Activated CD8-positive, alpha-beta T cell treated with anti-CD3 and anti-CD28 coated beads for 36 hours (primary cell): ENCODE measurements at places on chromosomes 3 and 15. TPM values are rescaled to one million over a fixed set of nuclear protein-coding genes. Genes with fewer than 3 reads are reported as not detected.

- DNase-seq: no peak
- H3K27ac ChIP-seq: no peak overlapping the region
- no peak overlapping the region for H3K4me3 ChIP-seq
- H3K4me1 ChIP-seq: no peaks in the 10 kb centered on the region
Observed at GRCh38 chr3:148229107-148229506, 468.6 kb upstream of the AGTR1 start.

DNA sequence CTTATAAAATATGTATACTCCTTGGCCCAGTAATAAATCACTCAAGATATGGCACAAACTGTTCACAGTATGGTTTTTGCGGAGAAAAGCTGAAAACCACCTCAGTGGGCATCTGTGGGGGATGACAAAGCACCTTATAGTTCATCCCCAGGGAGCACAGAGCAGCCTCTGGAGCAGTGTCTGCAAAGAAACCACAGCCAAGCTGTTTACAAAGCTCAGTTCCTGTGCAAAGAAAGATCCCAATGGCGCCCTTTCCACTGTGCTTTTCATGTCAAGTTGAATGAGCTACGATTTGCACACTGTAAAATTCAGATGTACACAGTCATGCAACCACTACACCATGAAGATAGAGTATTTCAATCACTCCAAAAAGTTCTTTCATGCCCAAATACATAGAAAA lies 2.5 kb upstream of the EFCC1 start:
- no peaks in the 10 kb centered on the region for H3K36me3 ChIP-seq
- no peak overlapping the region for H3K27ac ChIP-seq
- peaks cover 46% of the 10 kb centered on the region for H3K4me1 ChIP-seq
- DNase-seq: no peak

GRCh38 chr3:51391566-51392354 lies 675 bp downstream of the RBM15B start:
- peaks cover 63% of the 10 kb centered on the region for H3K36me3 ChIP-seq
- peak overlapping the region; percentile 91 for H3K27ac ChIP-seq
- peak overlapping the region; percentile 83 for H3K4me3 ChIP-seq
- no peaks in the 10 kb centered on the region for H3K27me3 ChIP-seq
- H3K4me1 ChIP-seq: peaks cover 68% of the 10 kb centered on the region

- no peaks in the 10 kb centered on the region for H3K36me3 ChIP-seq
- H3K27ac ChIP-seq: no peak overlapping the region
- H3K4me3 ChIP-seq: no peak overlapping the region
- no peak for DNase-seq
Observed at GRCh38 chr3:174191895-174192294, 667.2 kb upstream of the NAALADL2 start.

DNA sequence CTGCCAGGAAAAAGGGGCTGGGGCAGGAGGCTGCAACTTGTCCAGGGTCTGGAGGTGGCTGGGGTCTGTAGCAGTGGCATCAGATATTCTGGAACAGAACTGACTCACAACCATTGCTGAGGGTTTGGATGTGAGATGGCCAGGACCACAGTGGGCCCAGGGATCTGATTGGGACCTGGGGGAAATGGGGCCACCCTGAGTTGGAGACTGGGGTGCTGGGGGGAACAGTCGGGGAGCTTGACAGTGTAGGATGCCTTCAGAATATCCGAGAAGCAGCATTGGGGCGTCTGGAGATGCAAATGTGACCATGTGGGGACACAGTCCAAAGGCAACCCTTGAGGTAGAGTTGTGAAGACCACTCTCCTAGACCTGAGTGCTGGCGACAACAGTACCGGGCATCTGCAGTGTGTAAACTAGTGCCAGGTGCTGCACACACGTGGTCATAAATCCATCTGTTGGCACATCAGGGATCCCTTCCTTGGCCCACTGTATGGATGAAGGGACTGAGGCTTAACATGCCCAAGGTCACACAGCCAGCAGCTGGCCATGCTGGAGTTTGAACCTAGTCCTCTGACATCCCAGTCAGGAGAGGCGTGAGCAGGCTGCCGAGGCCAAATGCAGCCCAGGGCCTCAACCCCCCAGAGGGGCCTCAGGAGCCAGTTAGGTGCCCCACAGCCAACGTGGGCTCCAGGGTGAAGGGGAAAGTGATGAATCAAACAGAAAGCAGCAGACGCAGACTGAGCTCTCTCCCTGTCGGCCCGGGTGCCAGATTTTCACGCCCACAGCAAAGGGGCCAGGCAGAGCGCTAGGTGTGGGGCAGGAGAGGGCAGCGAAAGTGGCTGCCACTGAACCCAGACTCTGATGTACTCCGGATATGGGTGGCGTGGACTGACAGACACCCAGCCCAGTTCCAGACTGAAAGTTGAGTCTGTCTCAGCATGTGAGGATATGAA lies 18.8 kb downstream of the HEMK1 start:
- H3K36me3 ChIP-seq: peaks cover 62% of the 10 kb centered on the region
- peak; percentile 96 for DNase-seq
- H3K27ac ChIP-seq: peak overlapping the region; percentile 100
- peaks cover 89% of the 10 kb centered on the region for H3K4me1 ChIP-seq

DNA sequence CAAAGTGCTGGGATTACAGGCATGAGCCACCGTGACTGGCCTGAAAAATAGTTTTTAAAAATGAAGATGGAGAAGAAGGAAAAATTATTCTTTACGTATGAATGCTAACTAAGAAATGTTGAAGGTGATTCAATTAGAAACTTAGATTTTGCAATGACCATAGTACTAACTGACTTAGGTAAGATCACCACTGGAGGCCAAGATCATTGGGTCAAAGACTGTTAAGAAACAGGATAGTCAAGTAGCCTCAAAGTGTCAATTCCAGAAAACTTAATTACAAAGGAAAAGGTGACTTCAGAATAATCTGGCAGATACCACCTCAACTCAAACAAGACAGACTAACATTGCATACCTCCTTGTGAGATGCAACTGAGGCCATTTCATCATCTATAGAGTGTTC lies 119.3 kb downstream of the FRMD4B start:
- H3K4me1 ChIP-seq: no peaks in the 10 kb centered on the region
- no peak for DNase-seq
- H3K27ac ChIP-seq: no peak overlapping the region
- H3K4me3 ChIP-seq: no peak overlapping the region

GRCh38 chr15:71044006-71044405 lies 71.3 kb upstream of the THSD4 start:
- no peaks in the 10 kb centered on the region for H3K4me1 ChIP-seq
- peaks cover 2% of the 10 kb centered on the region for H3K27me3 ChIP-seq
- H3K27ac ChIP-seq: no peak overlapping the region
- no peaks in the 10 kb centered on the region for H3K36me3 ChIP-seq

GRCh38 chr3:40366203-40367162 lies 20.5 kb upstream of the ENTPD3 start:
- peaks cover 28% of the 10 kb centered on the region for H3K27me3 ChIP-seq
- no peak for DNase-seq
- no peak overlapping the region for H3K4me3 ChIP-seq
- no peaks in the 10 kb centered on the region for H3K36me3 ChIP-seq
- no peak overlapping the region for H3K27ac ChIP-seq

- H3K4me3 ChIP-seq: no peak overlapping the region
- H3K27me3 ChIP-seq: peaks cover 20% of the 10 kb centered on the region
- H3K36me3 ChIP-seq: no peaks in the 10 kb centered on the region
- H3K27ac ChIP-seq: no peak overlapping the region
- DNase-seq: no peak
- no peaks in the 10 kb centered on the region for H3K4me1 ChIP-seq
Observed at GRCh38 chr15:91192285-91192684, 92.2 kb downstream of the SV2B start.

DNA sequence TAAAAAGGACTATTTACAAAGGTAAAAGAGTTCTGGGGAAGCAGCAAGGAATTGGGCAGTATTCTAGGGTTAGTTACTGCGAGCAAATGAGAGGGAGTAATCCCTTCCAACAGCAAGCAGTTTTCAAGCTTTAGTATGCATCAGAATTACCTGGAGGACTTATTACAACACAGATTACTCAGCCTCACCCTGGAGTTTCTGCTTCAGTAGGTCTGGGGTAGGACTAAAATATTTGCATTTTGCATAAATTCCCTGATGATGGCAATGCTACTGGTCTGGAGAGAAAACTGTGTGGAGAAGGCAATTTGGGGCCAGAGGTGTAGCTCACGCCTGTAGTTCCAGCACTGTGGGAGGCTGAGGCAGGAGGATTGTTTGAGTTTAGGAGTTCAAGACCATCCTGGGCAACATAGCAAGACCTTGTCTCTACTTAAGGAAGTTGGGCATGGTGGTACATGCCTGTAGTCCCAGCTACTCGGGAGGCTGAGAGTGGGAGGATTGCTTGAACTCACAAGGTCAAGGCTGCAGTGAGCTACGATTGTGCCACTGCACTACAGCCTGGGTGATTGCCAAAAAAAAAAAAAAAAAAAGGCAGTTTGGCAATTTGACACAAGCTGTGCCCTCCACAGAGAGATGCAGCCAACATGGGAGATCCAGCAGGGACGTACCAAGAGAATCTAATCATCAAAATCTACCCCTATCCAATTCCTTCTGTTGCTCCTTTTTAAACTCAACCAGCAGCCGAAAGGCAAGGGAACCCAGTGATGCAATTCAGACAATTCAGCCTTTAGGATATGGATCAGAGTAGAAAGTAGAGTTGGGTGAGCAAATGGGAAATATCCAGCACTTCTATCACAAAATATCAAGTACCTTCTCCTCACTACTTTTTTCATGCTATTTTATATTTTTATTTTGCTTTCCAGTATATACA lies 27.1 kb upstream of the AP4E1 start:
- peaks cover 86% of the 10 kb centered on the region for H3K4me1 ChIP-seq
- H3K4me3 ChIP-seq: no peak overlapping the region

Gene EXD1
- not detected for total RNA-seq

GRCh38 chr15:56817321-56818080 lies 84.2 kb upstream of the ZNF280D start:
- DNase-seq: no peak
- no peak overlapping the region for H3K27ac ChIP-seq
- H3K4me1 ChIP-seq: no peaks in the 10 kb centered on the region
- H3K4me3 ChIP-seq: no peak overlapping the region

GRCh38 chr3:61182662-61183061 lies 68.6 kb downstream of the FHIT start:
- peaks cover 3% of the 10 kb centered on the region for H3K36me3 ChIP-seq
- H3K4me1 ChIP-seq: peaks cover 28% of the 10 kb centered on the region
- no peak overlapping the region for H3K4me3 ChIP-seq
- H3K27me3 ChIP-seq: no peaks in the 10 kb centered on the region

GRCh38 chr3:6867269-6867668 lies 6.4 kb downstream of the GRM7 start:
- no peak overlapping the region for H3K4me3 ChIP-seq
- H3K27ac ChIP-seq: no peak overlapping the region
- peaks cover 8% of the 10 kb centered on the region for H3K27me3 ChIP-seq
- H3K36me3 ChIP-seq: no peaks in the 10 kb centered on the region

Gene GOLGA6A
- total RNA-seq: not detected

DNA sequence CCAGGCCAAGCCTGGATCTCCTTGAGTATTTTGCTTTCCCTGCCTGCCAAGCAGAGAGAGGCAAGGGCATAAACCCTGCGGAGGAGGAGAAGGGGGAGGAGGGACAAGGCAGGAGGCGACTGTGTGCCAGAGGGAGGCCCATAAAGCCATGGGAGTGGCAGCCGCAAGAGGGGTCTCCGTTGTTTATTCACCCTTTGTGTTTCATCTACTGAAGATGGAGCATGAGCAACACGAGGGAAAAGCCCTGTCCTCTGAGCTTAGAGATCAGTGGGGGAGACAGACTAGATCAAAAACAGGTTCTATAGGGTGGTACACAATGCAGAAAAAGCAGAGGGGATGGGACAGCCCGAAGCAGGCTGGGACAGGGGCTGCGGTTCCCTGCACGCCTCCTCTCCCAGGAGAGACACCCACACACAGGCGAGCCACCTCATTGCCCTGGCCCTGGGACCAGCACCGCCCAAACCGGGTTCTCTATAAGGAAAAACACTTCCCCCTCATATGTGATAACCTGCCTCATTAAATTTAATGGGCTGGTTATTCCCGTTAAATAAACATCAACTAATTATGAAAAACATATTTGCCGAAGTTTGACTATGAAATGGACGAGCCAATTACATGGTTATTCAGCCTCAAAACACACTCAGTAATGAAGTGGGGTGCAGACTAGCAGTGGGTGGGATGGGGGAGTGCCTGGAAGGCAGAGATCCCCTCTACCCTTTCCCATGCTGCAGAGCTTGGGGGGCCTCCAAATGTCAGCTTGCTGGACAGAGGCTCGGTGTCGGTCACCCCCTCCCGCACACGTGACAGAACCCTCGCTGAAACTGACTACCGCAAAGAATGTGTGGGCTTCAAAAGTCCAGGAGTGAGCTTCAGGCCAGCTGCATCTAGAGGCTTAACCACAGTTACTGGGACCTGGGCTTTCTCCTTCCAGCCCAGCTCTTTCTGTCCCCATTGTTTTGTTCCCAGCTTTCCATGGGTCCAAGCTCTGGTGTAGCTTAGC lies 14.2 kb upstream of the PLXNA1 start:
- H3K36me3 ChIP-seq: no peaks in the 10 kb centered on the region
- no peak overlapping the region for H3K4me3 ChIP-seq
- no peak for DNase-seq
- no peak overlapping the region for H3K27ac ChIP-seq
- no peaks in the 10 kb centered on the region for H3K4me1 ChIP-seq

GRCh38 chr3:135516143-135516542 lies 449.4 kb upstream of the PPP2R3A start:
- no peak overlapping the region for H3K27ac ChIP-seq
- H3K4me1 ChIP-seq: no peaks in the 10 kb centered on the region
- no peak for DNase-seq
- no peaks in the 10 kb centered on the region for H3K27me3 ChIP-seq

GRCh38 chr3:65484964-65485363 lies 553.8 kb downstream of the MAGI1 start:
- no peaks in the 10 kb centered on the region for H3K27me3 ChIP-seq
- H3K4me3 ChIP-seq: no peak overlapping the region
- H3K36me3 ChIP-seq: no peaks in the 10 kb centered on the region
- no peaks in the 10 kb centered on the region for H3K4me1 ChIP-seq
- no peak overlapping the region for H3K27ac ChIP-seq

Gene PLCD1
- 6.2 TPM for total RNA-seq

DNA sequence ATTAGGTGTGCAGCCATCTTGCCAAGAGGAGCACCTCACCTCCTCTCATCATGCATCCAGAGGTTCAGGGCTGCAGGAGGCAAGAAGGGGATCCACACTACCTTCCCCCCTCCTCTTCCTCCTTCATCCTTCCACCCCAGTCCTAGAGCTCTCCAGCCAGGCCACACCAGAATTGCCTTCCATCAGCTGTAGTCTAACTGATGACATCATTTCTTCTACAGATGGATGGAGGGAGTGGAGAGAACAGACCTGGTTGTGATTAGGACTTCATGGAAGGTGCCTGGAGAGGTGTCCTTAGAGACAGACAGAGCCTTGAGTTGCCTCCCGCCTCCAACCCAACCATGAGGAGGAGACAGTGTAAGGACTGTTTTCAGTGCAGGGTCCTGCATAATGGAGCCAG lies 14.9 kb downstream of the SEMA5B start:
- no peak overlapping the region for H3K27ac ChIP-seq
- DNase-seq: no peak
- H3K27me3 ChIP-seq: peaks cover 9% of the 10 kb centered on the region
